ENCODE measurements at places on chromosomes 3 and 15. TPM values are rescaled to one million over a fixed set of nuclear protein-coding genes. Genes with fewer than 3 reads are reported as not detected.

PDIA5 gene
- polyA plus RNA-seq, result 7.6 TPM

CPNE9 gene
- polyA plus RNA-seq, result 0.51 TPM

CFAP100 gene
- not detected for polyA plus RNA-seq

BFSP2 gene
- not detected for polyA plus RNA-seq

DOCK3 gene
- polyA plus RNA-seq, result not detected

TTLL13 gene
- not detected for polyA plus RNA-seq

DNAH12 gene
- not detected for polyA plus RNA-seq

DNA sequence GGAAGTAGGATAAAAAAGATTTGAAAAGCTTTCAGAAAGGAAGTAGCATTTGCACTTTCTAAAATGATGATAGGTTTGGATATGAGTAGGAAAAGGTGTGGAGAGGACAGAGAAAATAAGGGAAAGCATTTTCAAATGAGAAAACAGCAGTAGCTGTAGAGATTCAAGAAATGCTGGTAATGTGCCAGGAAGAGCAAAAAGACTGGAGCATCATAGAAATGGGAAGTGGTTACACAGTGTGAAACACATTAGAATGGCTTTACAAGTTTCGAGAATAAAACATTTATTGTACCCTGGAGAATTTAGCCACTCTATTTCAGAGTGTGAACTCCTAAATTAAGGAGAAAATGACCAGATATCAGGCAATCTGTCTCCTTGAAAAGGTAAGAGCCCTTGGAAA is 108.3 kb upstream of the CHL1 start:
- DNase-seq, result no peak

- DNase-seq, result no peak
Observed at GRCh38 chr15:91924837-91925495, 71.5 kb downstream of the SLCO3A1 start.

DNA sequence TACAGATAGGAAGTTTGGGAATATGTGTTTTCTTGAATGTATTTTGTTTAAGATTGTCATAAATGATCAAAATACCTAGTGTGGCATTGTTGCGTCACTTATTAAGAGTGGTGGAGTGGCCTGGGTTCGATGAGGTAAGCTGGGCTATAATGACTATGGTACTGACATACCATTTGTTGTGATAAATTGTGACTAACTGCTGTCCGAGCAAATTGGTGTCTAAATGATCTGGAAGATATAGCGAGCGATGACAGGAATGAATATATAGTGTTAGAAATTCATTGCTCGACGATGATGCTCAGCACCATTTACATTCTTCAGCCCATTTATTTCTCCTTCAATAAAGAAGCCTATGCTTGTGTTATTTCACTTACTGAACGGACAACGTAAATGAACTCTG is 123.3 kb downstream of the MCTP2 start:
- no peak for DNase-seq

GRCh38 chr3:101632586-101632985 is 44.3 kb downstream of the ZBTB11 start:
- no peak for DNase-seq

DNA sequence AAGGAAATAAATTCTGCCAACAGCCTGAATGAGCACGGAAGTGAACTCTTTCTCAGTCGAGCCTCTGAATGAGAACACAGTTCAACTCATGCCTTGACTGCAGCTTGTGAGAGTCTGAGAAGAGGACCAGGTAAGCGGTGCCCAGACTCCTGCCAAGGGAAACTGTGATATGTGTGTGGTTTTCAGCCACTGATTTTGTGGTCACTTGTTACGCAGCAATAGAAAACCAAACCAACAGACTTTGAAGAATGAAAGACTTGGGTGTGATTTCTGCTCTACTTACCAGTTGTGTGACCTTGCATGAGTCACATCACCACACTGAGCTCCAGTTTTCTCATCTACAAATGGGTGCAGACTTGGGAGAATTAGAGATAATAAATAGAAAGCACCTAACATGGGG is 30.6 kb upstream of the FAM107A start:
- DNase-seq, result no peak

DNA sequence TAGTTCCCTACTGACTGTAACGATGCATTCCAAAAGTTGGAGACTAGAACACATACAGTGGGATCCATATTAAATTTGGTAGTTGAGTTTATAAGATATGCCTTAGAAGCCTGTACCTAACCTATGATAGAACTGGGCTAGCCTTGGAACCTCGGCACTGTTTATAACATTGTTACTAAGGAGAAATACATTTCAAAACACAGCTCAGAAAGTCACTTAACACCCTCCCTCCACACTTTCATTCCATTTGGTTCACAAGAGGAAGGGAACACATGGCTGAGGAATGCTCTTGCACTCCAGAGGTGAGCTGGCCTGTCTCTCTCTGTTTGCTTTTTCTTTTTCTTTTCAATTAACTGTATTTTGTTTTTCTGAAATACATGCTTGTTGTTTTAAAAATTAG is 48.7 kb upstream of the TSC22D2 start:
- no peak for DNase-seq

DNA sequence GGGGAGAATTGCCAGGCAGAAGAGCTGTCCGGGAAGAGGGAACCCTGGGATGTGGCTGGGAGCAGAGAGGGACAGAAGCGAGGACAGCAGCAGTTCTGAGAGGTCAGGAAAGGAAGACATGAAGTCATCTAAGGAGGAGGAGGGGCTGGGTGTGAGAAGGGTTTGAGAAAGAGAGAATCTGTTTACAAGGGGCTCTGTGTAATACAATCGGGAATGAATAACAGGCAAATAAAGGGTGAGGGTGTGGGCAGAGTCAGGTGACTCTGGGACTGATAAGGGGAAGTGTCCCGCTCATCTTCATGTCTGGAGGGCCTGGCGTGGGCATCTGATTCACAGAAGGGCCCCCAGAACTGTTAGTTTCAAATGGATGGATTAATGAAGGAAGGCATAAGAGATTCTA is 191.3 kb downstream of the XXYLT1 start:
- no peak for DNase-seq

DNA sequence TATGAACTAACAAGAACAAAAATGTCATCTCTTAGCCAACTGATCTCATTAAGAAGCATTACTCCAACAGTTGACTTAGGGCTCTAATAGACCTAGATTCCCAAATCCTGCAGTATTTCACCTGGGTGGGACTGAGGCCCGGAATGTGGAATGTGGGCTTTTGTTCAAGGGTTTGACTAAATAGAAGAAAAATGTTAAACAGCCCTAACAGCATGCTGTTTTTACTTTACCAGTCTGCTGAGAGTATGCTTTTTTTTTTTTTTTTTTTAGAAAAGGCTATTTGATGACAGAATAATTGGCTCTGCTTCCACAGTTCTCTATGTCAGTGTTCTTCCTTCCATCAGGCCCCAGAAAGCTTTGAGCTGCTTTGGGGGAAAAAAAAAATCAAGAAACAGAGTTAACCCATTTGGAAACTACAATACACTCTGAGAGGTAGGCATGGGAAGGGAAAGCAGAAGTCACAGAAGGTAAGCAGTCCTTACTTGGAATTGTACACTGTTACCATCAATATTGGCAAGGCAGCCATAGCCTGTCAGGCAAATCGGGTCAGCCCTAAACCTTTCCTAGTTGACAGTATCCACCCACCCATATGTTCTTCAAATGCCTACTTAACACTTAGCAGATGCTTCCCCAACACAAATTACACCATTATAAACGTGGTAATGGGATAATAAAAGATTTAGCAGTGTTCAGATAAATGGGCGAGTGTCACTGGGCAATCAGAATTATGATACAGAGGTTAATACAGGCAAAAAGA is 224.2 kb downstream of the CNTN3 start:
- no peak for DNase-seq

- DNase-seq, result no peak
Observed at GRCh38 chr3:151903501-151903991, 30.1 kb downstream of the SUCNR1 start.

DNA sequence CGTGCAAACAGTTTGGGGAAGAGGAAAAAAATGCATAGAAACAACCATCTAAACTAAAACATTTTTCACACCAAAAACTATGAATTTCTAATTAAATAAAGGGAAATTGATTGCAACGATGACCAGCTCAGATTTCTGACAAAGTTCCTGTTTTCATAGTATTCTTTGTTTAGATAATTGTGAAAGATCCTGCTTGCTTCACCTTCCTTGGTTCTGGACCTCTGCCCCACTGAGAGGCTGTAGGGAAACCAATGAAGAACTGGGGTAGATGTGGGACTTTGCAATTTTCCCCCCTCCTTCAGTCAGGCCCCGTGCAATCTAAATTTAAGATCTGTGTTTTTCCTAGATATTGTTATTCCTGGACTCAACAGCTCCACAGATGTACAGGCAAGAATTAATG is 13.8 kb upstream of the TEX264 start:
- peak; percentile 38 for DNase-seq

GRCh38 chr15:56978898-56979662 is 60.6 kb downstream of the TCF12 start:
- no peak for DNase-seq

GRCh38 chr15:101176625-101177024 is 75.2 kb downstream of the CHSY1 start:
- DNase-seq, result no peak

DNA sequence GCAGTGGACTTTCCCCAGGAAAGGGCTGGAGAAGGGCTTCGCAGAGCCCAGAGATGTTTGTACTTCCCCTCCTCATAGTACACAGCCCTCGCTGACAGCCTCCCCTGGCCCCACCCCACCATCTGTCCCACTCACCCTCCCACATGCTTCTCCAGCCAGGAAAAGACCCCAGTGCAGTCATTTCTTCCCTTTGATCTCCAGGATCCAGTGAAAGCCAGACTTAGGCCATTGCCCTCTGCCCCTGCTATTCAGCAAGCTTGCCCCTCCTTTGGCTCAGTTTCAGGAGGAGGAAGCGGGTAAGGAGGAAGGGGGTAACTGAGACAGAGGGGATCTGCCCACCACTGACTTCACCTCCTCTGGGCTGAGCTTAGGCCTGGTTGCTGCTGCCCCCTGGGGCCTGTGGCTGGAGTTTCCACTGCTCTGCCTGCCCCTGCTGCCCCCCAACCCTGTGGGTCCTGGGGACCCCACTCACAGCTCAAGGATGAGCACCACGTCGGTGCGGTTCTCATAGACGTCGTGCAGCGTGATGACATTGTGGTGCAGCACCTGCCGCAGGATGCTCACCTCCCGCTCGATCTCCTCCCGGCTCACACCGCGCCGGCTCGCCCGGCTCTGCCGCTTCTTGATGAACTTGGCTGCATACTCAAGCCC is 63.1 kb downstream of the DAPK2 start:
- DNase-seq, result no peak

GRCh38 chr3:54437271-54437670 is 314.9 kb downstream of the CACNA2D3 start:
- no peak for DNase-seq

- DNase-seq, result no peak
Observed at GRCh38 chr15:58454950-58455401, 23.2 kb downstream of the LIPC start.

Data from CD14-positive monocyte (primary cell).